ENCODE measurements at places on chromosomes 3 and 15.

- DNase-seq: no peak
Observed at GRCh38 chr3:46091741-46092701, 64.7 kb upstream of the XCR1 start.

DNA sequence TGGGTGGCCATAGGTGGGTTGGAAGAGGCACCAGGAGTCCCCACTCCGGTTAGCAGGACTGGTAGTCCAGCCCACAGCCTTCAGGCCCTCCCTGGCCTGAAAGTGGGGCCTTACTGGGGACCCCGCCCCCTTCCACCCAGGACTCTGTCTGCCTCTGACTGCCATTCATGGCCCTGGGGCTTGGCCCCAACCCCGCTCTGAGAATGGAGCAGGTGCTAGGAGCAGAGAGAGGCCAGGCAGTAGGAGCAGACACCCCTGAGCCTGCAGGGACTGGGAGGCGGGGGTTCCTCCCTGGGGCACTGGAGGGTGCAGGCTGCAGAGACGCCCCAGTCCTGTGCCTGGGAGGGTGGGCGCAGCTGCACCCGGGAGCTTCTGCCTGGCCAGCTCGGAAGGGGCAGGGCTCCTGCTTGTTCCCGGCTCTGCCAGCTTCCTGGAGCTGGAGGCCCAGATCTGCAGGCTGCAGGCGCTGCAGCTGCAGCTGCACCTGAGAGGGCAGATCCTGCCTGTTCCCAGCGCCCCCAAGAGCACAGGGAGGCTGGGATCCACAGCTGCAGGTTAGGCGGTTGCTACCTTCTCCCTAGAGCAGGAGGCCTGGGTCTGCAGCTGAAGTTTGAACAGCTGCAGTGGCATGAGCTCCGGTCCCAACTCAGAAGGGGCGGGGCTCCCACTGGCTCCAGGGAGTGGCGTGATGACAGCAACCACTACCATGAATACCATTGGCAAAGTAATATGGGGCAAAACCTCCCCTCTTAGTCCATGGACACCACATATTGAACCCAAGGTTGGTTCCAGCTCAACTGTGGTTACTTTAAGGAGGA, 194.7 kb downstream of the SQOR start:
- no peak for DNase-seq

- DNase-seq: no peak
Observed at GRCh38 chr3:172630316-172630715, 80.6 kb downstream of the NCEH1 start.

GRCh38 chr3:197362081-197362480, 63.7 kb upstream of the DLG1 start:
- DNase-seq: peak; percentile 34

DNA sequence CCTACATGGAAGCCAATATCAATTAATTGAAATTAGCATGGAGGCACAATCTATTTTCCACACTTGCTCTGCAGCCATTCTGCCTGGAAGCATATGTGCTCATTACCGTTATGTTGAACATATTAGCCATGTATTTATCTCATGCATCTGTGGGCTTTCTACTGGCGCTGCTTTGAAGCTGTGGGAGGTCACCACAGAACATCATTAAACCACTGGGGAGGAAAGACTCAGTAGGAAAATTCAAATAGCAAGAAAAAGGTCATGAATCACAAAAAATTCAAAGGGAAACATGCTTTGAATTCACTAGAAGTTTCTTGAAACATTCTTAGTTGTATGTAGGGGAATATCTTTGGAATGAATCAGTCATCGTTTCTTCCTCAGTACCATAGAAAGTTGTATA, 652.5 kb downstream of the EDEM1 start:
- peak; percentile 1 for DNase-seq

DNA sequence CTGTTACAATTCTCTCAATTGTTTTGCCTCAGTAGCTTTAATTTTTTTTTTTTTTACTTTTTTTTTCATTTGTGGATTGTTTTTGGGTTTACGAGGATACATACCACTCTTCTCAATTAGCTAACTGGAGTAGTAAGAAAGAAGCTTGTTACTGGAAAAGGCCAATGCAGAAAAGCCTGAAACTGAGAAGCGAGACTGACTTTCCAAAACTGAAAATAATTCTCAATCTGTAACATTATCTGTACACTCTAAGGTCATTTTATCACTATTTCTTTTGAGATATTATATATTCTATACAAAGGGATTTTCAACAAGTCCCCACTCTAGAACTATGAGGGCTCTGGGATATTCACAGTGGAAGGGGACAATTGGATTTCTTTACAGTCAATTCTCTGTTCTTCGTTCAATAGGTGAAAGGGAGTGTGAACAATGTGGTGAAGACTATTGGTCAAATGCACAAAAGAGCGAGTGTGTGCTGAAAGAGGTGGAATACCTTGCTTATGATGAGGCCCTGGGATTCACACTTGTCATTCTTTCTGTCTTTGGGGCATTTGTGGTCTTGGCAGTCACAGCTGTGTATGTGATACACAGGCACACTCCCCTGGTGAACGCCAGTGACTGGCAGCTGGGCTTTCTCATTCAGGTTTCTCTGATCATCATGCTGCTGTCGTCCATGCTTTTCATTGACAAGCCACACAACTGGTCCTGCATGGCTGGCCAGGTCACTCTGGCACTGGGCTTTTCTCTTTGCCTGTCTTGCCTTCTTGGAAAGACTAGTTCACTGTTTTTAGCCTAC, 83.9 kb upstream of the KCNAB1 start:
- DNase-seq: no peak

DNA sequence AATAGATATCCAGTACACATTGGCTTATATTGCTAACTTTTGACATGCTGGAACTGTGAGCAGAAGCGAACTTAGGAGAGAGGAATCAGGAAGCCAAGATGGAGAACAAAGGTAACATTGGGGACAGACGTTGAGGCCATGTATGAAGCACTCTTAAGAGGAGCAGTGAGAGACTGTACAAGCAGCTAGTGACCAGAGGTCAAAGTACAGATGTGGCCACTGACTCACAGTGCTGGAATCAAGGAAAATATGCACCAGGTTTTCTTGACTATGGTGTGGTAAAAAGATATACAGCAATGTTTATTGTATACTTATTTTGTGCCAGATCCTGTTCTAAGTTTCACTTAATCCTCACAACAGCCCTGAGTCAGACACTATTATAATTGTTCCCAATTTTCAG, 2.0 kb upstream of the IL20RB start:
- peak; percentile 94 for DNase-seq

GRCh38 chr3:101938262-101938847, 89.0 kb downstream of the NFKBIZ start:
- peak; percentile 27 for DNase-seq

- no peak for DNase-seq
Observed at GRCh38 chr3:24439021-24439420, 55.6 kb downstream of the THRB start.

GRCh38 chr3:1661839-1662238, 436.8 kb upstream of the CNTN4 start:
- no peak for DNase-seq

GRCh38 chr15:51909584-51909983, 62.0 kb downstream of the LEO1 start:
- DNase-seq: no peak

DNA sequence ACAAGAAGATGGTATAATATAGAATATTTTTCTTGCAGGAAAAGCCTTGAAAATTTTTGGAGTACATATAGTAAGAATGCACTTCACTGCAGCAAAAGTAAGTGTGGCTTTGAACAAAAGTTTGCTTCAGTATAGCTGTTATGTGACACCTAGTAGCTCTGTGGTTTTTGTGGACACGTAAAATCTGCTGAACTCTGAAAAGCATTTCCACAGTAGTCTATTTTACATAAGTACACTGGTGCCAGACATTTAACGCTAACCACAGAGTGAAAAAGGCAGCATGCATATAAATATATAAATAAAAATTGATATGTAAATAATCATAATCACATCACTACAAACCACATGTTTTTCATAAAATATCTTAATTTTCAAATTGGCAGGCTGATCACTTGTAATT, 39.8 kb downstream of the CGGBP1 start:
- peak; percentile 39 for DNase-seq

DNA sequence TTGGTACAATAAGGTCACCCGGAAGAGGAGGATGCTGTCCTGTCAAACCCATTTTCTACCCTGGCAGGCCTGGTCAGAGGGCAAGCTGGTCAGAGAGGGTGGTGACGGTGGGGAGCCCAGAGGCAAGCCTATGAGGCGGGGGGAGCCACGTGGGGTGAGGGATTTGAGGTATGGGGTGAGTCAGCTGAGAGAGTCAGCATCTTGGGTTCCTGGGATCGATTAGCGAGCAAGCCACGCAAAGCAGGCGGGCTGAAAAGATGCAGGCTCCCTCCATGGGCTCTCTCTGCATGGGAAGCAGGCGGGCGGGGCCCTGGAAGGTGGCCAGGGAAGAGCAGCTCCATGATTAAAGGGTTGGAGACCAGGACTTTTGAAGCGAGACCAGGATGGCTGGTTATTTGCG, 48.1 kb downstream of the MAGEF1 start:
- no peak for DNase-seq

DNA sequence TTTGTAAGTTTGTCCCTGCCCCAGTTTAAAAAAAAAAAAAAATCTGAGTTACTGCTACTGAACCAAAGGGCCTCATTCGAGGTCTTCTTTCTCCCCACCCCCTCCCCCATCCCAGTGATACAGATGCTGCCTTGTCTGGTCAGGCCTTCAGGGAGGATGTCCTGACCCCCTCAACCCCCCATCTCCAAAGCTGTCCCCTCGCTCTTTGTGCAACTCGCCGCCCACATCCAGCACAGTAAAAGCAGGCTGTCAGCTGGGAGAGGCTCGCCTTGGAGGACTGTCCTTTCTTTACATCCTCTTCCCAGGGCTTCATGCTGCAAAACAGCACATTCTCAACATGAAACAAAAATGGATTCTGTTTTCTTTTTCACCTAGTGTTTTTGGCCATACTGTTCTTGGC, 133.4 kb downstream of the VGLL4 start:
- DNase-seq: no peak

GRCh38 chr3:157572559-157573270, 69.5 kb upstream of the VEPH1 start:
- DNase-seq: peak; percentile 82

DNA sequence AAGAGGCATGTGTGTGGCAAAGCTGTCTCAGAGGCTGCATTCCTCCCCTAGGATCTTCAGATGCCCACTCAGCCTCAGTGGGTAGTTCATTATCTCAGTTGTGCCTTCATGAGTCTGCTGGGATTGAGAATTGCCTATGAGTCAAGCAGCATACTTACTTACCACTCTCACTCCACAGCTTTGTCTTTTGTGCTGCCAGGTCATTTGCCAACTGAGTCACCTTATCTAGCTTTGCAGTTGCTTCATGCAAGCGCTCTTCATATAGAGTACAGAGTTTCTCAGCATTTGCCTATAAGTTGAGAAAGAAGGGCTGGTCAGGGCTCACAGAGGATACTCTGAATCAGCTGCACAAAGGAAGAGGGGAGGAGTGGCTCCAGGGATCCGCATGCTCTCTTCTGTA, 89.5 kb downstream of the MYH15 start:
- peak; percentile 27 for DNase-seq

- DNase-seq: peak; percentile 79
Observed at GRCh38 chr3:185280572-185281365, 26.9 kb upstream of the EHHADH start.

DNA sequence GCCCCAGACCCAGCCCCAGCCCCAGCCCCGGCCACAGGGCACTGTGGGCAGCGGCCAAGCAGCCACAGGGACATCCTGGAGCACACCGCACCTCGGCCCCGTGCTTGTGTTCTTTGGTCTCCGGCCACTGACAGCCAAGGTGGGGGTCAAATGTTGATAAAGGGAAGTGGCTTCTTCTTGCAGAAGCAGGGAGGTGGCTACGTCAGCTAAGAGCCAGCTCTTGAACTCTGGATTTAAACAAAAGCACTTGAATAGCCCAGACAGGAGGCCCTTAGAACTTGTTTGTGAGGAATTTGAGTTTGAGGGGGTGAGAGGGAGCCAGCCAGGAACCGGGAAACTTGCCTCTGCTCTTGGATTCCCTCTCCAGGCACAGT, 135.8 kb upstream of the ABHD17C start:
- DNase-seq: peak; percentile 68

- DNase-seq: no peak
Observed at GRCh38 chr15:75199357-75199940, 2.2 kb upstream of the C15orf39 start.

DNA sequence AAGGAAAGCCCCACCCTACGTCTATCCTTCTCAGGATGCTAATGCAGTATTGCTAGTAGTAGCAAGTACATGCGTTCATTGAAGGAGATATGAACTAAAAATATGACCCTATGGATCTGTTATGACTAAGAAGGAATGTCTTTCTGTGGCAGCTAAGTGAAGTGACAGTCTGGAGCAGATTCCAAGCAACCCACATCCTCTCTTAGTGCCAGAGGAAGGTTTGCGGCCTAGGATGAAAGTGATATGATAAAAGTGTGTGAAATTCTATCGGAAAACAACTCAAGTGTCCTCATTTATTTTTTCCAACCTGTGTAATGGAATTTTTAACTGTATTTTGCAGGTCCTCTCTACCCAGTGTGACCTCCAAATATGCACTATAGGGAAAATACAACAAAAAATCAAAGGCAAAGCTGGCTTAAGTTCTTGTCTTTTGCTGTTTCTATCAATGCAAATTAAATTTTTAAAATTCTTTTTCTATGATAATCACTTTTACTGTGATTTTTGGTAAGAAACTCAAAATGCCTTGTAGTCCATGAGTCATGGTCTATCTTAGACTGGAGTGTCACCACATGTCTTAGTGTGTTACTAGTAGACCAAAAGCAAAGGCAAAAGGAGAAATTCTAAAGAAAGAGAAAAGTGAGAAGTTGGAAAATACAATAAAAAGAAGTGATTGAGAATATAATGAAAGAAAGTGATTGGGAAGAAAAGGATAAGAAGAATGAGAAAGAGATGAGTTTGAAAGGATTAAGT, 161.2 kb upstream of the TMCO5A start:
- peak; percentile 87 for DNase-seq

DNA sequence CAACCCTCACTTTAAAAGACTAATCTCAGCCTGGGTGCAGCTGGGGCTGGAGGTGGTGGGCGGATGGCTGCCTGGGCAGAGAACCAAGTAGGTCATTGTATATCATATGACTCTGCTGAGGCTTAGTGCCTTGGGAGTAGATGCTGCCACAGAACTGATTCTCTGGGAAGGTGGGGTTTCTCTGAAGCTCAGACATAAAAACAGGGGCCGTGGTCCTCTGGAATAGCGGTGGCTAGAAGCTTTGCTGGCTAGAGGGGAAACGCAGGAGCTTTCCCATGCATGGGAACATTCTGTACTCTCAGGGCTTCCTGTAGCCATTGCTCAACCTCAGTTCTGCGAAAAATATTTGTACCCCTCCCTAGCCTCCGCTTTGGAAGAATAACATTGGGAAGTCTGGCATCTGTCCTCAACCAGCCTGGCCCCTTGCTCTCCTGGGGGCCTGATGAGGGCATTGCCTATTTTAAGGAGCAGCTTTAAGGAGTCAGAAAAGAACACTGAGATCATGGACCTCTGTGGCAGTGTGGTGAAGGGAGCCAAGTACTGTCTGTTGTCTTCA, 14.7 kb downstream of the TIMP4 start:
- peak; percentile 95 for DNase-seq

GRCh38 chr3:61415201-61415600, 146.2 kb upstream of the PTPRG start:
- no peak for DNase-seq

All from choroid plexus epithelial cell (primary cell).